ENCODE measurements at places on chromosomes 5 and 9. TPM values are rescaled to one million over a fixed set of nuclear protein-coding genes. Genes with fewer than 3 reads are reported as not detected.

Gene SEMA4D
- total RNA-seq: 13.1 TPM

Gene PCDHB6
- 0.39 TPM for total RNA-seq

Gene EDIL3
- 19.3 TPM for total RNA-seq

Gene NUTM2G
- total RNA-seq: not detected

Gene DIPK1B
- total RNA-seq: 7.0 TPM

Gene PCDHB13
- 2.9 TPM for total RNA-seq

Gene PDE8B
- 5.3 TPM for total RNA-seq

Gene CDKN2B-AS1
- total RNA-seq: 0.20 TPM

Gene FOXD4L4
- 0.20 TPM for total RNA-seq

Gene KCNT1
- 0.39 TPM for total RNA-seq

Gene PTGES
- total RNA-seq: 9.1 TPM

Gene GDF9
- total RNA-seq: 0.30 TPM

Gene FLT4
- total RNA-seq: 7.5 TPM

Gene FKBP15
- 24.3 TPM for total RNA-seq

Gene ALAD
- total RNA-seq: 22.9 TPM

Gene SLC45A2
- total RNA-seq: 0.39 TPM

Gene GZMA
- total RNA-seq: 0.89 TPM

Gene SLC2A8
- 6.8 TPM for total RNA-seq

Gene C9orf40
- total RNA-seq: 3.5 TPM

Gene DMGDH
- 3.3 TPM for total RNA-seq

Gene ACTBL2
- 5.8 TPM for total RNA-seq

Gene C1QTNF2
- total RNA-seq: 12.3 TPM

Gene TMC1
- total RNA-seq: 0.69 TPM

Gene IRX2
- 22.5 TPM for total RNA-seq

Gene N4BP3
- total RNA-seq: 4.6 TPM

Gene GABRA1
- total RNA-seq: not detected

Gene CDX1
- 0.49 TPM for total RNA-seq

Gene MEGF10
- total RNA-seq: 4.7 TPM

Gene CYFIP2
- total RNA-seq: 14.4 TPM

Gene OBP2B
- total RNA-seq: 0.30 TPM

Gene CNTNAP3
- 4.2 TPM for total RNA-seq

Gene SLC46A2
- total RNA-seq: 1.2 TPM

Gene PTGDS
- 15.3 TPM for total RNA-seq

Gene KLHL3
- total RNA-seq: 6.2 TPM

Gene CBY3
- not detected for total RNA-seq

Gene ARHGEF28
- total RNA-seq: 19.2 TPM

Gene TMEM252
- total RNA-seq: not detected

Gene MARCOL
- not detected for total RNA-seq

Gene CHSY3
- 9.6 TPM for total RNA-seq

Gene ST6GALNAC6
- 19.5 TPM for total RNA-seq

Gene PRDM9
- not detected for total RNA-seq

Gene PCDHA1
- total RNA-seq: not detected

Gene LCN10
- not detected for total RNA-seq

Gene GRIA1
- total RNA-seq: 2.5 TPM

Gene CENPH
- total RNA-seq: 8.7 TPM

Gene REEP2
- total RNA-seq: 1.7 TPM

Gene CCL28
- total RNA-seq: 4.3 TPM

Gene CDC37L1
- 17.4 TPM for total RNA-seq

Gene SPTAN1
- total RNA-seq: 269 TPM

Gene PCDHGA2
- 3.6 TPM for total RNA-seq

Gene GPR150
- total RNA-seq: not detected

Gene TEK
- 10.4 TPM for total RNA-seq

Gene SPTLC1
- 100 TPM for total RNA-seq

Gene ASPN
- 197 TPM for total RNA-seq

Gene AGXT2
- not detected for total RNA-seq

Gene PDGFRB
- total RNA-seq: 90.9 TPM

Gene BTNL8
- total RNA-seq: 0.49 TPM

Gene OR1K1
- not detected for total RNA-seq
